ENCODE measurements at places on chromosomes 3 and 15. TPM values are rescaled to one million over a fixed set of nuclear protein-coding genes. Genes with fewer than 3 reads are reported as not detected.

Gene CLDN11
- total RNA-seq = 1.5 TPM

DNA sequence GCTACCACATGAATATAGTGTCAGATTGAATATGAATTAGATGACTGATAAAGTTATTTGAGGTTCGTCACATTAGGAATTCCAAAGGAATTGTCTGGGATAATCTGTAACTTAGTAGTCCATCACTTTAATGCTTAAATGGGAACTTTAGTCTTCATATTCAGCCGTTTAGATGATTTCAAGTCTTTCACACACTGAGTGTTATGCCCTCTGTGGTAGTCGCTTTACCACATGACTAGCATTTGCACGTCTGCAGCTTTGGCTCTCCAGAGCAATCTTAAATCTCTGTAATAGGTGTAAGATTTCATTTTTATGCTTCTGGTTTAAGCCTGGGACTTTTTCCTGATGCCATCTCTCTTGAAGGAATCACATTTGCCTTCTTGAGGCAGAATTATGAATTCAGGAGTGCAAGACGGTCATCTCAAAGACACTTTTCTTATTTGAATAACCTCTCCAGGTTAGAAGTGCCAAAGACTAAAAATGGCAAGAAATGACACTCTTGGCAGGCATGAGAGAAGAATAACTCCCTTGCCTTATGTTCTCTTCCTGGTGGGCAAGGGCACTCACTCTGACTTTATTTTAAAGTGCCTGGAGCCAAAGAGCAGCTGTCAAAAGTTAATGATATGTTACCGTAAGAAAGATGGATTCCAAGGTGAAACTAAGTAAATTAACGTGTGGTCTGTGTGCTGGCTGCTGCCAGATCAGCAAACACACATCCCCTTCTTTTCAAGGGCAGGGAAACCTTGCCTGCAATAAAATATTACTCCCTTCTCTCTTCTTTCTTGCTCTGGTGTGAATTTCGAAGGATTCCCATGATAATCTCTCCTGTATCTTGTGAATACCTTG, 153.3 kb downstream of the B3GALNT1 start:
- DNase-seq = no peak

GRCh38 chr3:117184574-117184973, 475.0 kb downstream of the TUSC7 start:
- DNase-seq = no peak

DNA sequence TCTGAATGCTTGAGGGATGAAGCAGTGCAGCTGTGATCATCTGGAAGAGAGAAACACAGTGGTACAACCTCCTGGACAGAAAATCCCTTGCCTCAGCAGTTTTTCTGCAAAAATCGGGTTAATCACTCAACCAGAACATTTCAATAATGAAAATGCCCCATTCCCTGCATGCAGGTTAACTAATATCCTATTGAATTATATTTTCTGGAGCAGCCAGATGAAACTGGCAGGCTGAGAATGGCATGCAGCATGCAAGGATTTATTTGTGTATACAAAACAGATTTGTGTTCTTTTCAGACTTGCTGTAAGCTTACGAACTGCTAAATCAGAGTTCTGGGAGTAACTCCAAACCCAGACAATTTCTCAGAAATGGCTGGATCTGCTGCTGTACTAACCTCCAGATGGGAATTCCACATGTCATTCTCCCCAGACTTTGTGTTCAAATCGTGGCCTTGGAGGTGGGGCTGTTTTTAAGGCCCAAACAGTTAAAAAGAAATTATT, 39.1 kb downstream of the SLC9A9 start:
- DNase-seq = no peak

- DNase-seq = no peak
Observed at GRCh38 chr3:2923390-2923789, 186.8 kb downstream of the IL5RA start.

DNA sequence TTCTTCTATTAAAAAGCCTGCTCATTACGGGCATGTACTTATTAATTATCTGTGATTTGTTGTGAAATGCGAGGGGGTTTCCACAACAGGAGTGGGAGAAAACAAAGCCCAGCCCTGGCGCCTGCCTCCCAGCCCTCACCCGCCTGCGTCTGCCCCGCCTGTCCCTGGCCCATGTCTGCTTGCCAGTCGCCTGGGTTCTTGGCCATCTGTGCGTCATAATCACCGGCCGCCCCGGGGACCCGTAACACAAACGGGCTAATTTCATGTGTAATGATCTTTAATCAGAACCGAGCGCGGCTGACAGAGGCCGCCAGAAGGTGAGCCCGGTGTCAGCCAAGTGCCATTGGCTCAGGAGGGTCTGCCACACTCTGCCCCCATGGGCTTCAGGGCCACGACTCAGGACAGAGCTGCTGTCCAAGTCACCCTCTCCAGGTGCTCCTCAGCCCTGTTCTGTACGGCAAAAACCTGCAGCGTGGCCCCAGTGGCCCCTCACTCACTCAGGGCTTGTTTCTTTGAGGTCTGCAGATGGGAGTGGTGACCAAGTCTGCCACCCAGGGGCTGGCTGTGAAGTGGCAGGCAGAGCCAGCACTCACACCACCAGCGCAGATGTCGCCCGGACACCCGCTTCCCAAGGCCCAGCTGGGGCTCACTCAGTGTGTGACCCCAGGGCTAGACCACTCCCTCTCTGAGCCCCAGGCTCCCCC, 28.8 kb upstream of the TMEM115 start:
- DNase-seq = no peak

Gene TMEM207
- not detected for total RNA-seq

Gene SCAANT1
- total RNA-seq = not detected

DNA sequence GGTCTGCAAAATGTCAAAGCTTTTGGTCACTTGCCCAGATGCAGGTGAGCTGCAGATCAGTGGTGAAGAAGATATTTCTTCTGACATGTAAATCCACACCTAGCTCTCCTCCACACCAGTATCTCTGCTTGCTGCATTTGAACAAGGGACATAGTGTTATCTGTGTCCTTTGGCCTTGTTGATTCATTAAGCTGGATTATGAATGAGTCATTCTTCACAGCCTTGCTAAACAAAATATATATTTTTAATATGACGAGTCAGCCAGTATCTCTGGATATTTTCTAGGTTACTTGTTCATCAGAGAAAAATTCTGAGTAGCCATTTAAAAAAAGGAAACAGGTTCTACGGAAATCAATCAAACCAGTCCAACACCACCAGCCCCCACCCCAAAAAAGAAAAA, 190.6 kb upstream of the ADAMTS9 start:
- no peak for DNase-seq

DNA sequence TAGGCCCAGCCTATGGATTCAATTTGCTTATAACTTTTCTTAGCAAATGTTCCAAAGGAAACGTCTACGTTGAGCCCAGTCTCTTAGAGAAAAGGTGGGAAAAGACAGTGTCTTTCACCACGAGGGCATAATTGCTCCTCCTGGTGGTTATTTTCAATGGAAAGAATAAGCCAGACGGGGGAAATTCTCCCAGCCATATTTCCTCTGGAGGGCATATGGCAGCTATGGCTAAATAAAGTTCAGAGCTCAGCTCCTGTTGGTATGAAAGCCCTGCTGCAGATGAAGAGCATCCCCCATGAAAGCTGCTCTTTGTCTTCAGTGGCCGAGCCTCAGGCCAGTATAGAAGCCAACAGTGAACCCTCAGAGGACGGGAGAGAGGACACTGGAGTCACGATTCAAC, 297.9 kb downstream of the RYR3 start:
- DNase-seq = no peak

DNA sequence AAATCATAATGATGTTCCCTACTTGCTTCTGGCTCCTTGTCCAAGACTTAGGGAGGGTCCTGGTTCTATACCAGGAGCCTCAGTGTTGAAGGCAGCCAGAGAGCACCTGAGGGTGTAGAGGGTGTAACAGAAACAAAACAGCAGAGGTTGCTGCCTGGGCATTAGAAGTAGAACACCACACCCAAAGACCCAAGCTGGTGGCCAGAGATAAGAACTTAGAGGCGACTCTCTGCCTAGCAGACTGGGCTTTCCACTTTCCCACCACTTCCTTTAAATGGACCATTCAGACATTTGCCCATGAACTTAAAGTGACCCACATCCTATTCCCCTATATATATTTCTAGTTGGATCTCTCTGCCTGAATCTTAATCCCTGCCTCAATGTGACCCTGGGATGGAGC, 189.8 kb downstream of the KLF13 start:
- no peak for DNase-seq

- no peak for DNase-seq
Observed at GRCh38 chr15:84821501-84822021, 4.4 kb downstream of the ALPK3 start.

Gene AMIGO3
- not detected for total RNA-seq

Gene FAM98B
- 5.5 TPM for total RNA-seq

DNA sequence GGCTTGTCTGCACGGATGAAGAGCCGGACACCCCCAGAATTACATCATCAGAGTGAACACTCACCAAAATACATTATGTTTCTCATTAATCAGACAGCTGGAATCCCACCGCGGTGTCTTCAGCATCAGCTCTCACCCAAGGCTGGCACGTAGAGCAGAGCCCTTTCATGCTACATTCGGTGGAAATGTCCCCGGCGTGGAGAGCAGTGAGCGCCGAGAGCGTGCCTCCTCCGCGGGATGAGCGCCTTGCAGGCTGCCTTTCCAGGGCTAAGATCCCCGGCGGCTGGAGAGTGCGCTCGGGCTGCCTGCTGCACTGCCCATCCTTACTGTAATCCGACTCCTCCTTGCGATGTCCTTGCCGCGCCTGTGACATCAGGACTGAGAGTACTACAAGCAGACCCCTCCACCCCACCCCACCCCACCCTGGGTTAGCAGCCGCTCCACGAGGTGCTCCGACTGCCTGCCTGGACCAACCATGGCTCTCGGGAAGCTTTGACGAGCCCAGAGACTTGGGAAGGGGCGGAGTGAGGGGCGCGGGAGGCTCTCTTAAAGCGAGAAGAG, at the start of gene ZNF385D:
Gene ZNF385D, minus strand, starts transcription at position 380 of the 561 bp plus-strand sequence. Its CDS starts 294 bp downstream, at position 86.
- peak; percentile 43 for DNase-seq

GRCh38 chr3:127799476-127800222, 22.7 kb downstream of the MGLL start:
- no peak for DNase-seq

Gene C15orf62
- 1.0 TPM for total RNA-seq

DNA sequence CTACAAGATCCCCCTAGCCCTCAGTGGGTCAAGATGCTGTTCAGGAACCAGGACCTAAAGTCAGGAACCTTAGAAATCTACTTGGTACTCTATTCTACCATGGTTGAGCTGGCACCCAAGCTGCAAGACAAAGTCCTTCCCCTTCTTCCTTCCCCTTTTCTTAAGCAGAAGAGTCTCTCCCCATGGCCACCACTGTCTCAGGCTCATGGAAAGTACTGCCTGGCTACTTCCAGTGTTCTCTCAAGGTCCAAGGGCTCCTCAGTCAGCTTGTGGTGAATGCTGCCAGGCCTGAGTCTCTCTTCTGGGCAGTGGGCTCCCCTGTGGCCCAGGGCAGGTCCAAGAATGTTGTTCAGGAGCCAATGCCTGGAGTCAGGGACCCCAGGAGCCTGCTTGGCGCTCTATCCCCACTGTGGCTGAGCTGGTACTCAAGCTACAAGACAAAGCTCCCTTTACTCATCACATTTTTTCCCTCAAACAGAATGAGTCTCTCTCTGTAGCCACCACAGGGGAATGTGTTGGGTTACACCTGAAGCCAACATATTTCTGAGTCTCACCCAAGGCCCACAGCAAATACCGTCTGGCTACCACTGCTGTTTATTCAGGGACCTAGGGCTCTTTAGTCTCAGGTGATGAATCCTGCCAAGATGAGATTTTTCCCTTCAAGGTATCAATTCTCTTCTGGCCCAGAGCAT, 18.1 kb upstream of the SLC27A2 start:
- no peak for DNase-seq

Gene LSAMP
- total RNA-seq = 0.28 TPM

DNA sequence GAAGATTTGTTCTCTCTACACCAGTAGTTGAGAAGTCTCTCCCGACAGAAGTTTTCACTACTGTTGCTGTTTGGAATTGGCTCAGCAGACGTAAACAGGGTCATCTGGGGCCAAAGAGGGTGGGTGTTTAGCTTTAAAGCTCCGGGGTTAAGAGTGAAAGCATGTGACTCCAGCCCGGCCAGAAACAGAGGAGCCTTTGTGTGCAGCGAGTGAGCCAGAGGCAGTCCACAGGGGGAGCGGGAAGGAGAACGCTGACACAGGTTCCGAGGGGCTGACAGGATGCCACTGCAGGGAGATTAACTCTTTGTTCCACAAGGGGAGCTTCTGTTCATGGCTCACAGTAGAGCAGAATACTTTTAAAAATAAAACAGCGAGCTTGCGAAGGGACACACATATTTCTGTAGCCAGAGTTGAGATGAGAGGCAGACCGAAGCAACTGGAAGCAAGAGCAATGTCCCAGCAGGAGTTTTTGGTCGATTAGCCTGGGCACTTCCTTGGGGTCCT, 26.9 kb downstream of the BMF start:
- peak; percentile 65 for DNase-seq

GRCh38 chr15:68234060-68234459, 4.5 kb upstream of the CLN6 start:
- peak; percentile 34 for DNase-seq

Gene PRR20G
- not detected for total RNA-seq

DNA sequence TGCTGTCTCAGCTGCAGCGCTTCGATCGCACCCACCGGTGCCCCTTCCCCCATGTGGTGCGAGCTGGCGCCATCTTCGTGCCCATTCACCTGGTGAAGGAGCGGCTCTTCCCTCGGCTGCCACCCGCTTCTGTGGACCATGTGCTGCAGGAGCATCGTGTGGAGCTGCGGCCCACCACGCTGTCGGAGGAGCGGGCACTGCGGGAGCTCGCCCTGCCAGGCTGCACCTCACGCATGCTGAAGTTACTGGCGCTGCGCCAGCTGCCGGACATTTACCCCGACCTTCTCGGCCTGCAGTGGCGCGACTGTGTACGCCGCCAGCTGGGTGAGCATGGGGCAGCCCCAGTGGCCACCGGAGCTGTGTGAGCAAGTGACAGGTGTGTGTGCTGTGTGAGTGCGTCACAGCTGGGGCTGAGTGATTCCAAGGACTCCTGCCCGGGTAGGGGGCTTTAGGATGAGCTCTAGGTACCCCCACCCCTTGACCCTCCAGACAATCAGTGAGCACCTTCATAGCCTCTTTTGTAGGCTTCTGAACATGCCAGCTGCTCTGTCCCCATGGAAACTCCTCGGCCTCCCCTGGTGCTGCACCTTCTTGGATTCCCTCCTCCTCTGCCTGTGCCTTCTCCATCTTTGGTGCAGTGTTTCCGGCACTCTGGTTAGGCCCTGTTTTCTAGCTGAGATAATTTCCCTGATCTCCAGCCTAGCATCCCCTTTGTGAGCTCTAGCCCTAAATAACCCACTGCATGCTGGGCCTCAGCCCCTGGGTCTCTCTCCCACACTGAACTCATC, 7.0 kb downstream of the C15orf39 start:
- no peak for DNase-seq

Gene CAMK2N2
- total RNA-seq = 0.43 TPM

All from left lobe of liver (tissue), 2 donors.